SK-N-DZ (cell line): ENCODE measurements at places on chromosomes 6 and 20.

DNA sequence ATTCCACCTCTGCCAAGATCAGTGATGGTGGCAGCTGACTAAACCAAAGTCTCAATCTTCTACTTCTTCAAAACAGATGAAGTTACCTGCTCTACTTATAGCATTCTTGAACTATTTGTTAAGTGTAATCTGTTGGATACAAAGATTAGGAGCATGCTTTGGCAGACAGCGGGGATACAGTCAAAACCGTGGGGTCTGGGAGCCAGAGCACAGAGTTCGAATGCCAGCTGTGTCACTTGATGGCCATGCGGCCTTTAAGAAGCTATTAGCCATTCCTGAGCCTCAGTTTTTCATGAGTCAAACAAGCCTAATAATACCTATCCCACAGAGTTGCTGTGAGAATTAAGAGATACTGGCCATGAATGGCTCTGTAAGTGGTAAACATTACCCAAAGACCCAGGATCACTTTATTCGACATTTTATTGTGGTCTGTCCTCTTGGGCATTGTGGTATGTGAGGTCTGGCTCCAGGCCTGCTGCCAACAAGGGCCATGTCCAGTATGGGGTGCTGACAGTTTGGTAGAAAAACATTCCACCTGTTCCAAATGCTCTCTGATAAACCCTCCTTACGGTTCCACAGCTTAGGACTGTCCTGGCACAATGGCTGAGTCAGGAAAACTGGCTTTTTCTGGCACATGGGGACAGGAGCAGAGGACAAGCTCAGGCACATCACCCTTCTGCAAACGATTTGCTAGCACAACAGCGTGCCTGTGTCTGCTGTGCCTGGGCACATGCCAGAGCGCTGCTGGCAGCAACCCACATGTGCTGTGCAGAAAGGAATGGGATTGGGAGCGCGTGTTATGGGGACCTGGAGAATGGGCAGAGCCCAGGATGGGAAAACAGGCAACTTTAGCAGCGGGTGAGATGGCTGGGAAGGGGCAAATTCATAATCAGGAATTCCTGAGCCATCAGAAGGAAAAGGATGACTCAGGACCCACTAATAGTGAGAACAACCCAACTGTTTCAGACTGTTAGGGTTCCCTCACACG, 15.7 kb upstream of the FAM83C start:
- DNase-seq, result no peak

- no peak for DNase-seq
These were observed 32.4 kb downstream of the HBS1L start for GRCh38 chr6:135022050-135022697.

GRCh38 chr6:85394853-85395538, 54.9 kb upstream of the NT5E start:
- peak; percentile 97 for DNase-seq

- no peak for DNase-seq
These were observed 802.3 kb downstream of the MAFB start for GRCh38 chr20:39886650-39887190.

DNA sequence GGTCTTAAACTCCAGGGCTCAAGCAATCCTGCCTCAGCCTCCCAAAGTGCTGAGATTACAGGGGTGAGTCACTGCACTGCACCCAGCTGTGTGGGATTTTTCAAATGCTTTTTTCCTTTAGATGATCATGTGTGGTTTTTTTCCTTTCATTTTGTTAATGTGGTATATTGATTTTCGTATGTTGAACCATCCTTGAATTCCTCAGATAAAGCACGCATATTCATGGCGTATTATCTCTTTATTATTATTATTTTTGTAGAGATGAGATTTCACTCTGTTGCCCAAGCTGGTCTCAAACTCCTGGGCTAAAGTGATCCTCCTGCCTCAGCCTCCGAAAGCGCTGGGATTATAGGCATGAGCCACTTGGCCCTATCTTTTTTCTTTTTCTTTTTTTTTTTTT, 7.0 kb downstream of the ZGPAT start:
- no peak for DNase-seq

DNA sequence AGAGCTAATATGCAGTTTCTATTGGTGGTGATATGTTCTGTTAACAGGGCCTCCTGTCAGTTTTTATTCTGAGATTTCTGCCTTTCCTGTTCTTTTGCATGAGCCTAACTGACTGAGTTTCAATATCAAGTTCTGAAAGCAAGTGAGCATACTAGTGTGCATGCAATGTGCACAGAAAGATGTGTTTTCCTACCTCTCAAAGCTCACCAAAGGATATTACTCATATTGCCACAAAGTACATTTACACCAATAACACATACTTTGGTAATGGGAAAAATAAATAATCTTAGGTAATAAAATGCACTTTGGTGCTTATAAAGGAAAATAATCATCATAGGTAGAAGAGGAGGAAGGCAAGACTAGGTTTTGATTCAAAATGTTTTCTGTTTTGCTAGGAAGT, 195.0 kb downstream of the KHDC1L start:
- no peak for DNase-seq

GRCh38 chr6:99364026-99364425, 14.6 kb upstream of the FAXC start:
- no peak for DNase-seq

DNA sequence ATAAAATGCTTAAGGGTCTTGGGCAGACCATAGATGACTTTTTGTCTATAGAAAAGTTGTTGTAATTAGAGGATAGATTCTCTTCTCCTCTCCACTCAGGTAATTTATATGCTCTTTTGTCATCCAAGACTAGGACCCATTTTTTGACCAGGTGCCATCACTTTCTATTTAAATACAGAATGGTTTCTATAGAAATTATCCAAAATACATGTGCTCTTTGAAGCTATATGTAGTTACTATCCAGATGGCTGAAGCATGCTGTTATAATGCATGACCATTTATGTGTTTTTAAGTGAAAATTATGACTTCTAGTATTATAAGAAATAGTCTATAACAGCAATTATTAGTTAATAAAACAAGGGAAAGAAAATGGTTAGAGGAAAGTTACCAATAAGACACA, 3.0 kb upstream of the MLIP start:
- DNase-seq, result no peak

DNA sequence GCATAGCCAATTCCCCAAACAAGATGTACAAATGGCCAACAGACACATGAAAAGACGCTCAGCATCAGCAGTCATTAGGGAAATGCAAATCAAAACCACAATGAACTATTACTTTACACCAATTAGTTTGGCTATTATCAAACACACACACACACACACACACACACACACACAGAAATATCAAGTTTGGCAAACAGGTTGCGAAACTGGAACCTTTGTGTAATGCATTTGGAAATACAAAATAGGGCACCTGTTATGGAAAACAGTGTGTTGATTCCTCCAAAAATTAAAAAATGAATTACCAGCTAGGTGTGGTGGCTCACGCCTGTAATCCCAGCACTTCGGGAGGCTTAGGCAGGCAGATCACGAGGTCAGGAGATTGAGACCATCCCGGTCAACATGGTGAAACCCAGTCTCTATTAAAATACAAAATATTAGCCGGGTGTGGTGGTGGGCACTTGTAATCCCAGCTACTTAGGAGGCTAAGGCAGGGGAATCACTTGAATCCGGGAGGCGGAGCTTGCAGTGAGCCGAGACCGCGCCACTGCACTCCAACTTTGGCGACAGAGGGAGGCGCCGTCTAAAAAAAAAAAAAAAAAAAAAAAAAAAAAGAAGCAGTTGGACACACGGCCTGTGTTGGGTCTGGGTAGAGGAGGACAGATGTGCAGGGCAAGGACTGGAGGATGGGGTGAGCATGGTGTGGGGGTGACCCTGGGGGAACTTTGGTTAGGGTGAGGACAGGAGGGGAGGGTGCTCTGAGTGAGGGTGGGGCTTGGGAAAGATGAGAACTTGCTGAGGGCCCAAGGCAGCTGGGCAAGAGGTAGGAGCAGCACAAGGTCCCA, 23.8 kb downstream of the HLA-F start:
- DNase-seq, result no peak

DNA sequence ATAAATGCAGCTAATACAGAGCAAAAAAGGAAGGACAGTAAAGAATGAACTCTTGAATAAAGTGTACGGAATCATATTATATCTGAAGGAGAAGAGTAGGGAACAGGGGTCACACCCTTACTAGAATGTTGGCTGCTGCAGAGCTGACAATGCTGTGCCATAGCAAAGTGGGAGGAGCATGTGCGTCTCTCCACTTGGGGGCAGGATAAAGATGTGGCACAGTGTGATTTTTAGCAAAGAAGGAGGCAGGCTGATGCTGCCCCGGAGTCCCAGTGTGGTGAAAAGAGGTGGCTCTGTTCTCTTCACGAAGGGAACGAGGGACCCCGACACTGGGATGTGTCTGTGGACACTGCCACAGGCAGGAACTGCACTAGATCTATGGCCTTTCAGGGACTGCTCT, 67.5 kb downstream of the INSM1 start:
- DNase-seq, result no peak

DNA sequence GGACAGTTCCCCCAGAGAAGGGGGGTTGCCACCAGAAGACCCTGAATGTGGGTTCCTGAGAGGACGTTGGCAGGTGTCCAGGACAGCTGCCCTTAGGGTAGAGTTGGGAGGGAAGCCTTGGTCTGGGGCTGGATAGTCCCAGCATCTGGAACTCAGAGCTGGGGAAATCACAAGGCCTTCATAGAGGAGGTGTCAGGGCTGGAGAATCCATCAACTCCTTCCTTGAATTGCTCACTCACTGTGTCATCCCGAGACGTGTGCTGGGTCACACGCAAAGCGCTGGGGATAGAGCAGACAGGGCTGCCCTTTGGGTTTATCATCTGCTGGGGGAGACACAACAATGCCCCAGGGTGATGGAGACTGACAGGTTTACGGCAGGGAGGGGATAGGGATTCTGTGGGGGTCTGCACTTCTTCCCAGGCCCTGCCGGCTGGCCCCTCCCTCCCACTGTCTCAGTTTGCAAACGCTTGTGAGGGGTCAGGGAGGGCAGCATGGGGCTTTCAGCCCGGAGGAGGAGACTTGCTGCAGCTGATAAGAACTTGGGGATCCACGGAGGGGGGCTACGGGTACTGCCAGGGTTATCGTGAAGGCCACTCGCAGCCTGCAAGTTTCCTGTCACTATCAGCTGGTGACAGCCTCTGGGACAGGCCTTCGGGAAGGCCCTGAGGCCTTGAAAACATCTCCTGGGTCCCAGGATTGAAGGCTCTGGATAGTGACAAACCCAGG, 18.6 kb downstream of the RBM38 start:
- no peak for DNase-seq

GRCh38 chr6:30150671-30151395, 10.2 kb downstream of the TRIM10 start:
- DNase-seq, result no peak

DNA sequence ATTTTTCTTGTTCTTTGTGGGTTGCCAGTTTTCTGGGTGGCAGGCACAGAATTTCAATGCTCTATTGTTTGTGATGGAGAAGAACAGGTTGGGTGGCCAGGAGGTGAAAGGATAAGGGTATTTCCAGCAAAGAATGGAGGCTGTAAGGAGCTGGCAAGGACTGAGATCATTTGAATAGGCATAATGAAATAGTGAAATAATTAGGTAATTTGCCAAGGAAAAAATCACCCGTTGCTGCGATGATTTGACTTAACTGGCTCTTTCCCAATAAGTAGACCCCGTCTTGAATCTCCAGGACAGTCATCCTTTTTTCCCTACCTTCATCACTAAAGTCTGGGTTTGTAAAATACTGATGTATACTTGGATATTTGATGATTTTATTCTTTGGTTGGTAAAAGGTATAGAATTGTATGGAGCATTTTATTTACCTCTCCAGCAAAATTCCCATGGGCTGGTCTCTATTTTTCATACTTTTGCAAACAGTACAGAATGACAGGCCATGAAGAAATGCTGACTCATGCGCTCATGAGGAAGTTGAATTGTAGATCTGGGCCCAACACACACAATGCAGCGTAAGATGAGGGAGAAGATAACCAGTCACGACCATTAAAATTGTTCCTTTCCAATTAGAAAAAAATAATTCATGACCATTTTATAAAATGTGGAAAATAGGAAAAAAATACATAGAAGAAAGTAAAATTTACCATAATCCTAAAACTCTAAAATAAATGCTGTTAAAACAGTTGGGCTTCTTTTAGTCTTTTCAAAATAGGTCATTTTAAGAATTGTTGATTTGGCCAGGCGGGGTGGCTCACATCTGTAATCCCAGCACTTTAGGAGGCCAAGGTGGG, 2.4 kb upstream of the GCNT2 start:
- DNase-seq, result no peak

DNA sequence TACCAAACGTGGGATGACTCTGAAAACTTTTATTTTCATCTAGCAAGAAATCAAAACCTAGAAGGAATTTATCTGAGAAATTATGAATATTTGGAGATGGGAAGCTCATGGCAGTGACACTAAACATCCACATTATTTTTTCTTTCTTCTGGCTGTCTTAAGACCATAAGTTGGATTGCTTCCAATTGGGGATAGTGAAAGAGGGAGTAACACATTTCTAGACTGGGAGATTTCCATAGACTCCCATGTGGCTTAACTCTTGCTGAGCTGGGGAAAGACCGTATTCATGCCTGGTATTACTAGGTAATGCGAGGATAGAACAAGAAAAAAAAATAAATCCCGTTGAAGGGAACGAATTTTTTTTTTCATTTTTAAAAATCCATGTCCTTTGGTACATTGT, 120.0 kb downstream of the UTRN start:
- DNase-seq, result no peak

DNA sequence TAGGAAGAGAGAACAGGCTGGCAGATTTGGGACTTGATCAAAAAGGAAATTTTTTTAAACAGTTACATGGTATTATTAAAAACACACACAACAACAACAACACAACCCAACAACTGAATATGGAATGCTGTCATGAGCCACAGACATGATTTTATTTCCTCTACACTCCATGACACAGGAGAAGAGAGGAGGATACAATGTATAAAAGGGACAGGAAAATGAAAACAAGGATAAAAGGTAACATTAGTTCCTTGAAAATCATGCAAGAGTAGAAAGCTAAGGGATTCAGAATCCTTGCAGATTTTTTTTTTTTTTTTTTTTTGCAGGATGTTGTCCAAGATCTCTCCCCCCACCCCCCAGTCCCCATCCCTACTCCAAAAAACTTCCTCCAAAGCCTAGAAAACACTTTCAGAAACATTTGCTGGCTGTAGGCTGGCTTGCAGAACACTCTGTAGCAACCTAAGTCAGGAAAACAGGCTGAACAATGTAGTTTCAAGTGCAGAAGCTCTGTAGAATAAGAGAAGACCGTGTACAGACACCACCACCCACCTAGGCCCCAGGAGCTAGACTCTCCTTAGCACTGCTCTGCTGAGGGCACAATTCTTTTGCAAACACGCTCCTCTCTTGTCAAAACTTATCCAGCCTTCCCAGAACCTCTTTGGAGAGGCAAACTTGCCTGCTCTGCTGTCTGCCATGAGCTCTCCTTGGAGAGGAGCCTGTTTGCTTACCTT, 845 bp downstream of the ZMYND8 start:
- no peak for DNase-seq

GRCh38 chr6:156651486-156651885, 125.7 kb upstream of the ARID1B start:
- DNase-seq, result no peak

GRCh38 chr20:10861619-10862018, 187.8 kb upstream of the JAG1 start:
- DNase-seq, result peak; percentile 25

DNA sequence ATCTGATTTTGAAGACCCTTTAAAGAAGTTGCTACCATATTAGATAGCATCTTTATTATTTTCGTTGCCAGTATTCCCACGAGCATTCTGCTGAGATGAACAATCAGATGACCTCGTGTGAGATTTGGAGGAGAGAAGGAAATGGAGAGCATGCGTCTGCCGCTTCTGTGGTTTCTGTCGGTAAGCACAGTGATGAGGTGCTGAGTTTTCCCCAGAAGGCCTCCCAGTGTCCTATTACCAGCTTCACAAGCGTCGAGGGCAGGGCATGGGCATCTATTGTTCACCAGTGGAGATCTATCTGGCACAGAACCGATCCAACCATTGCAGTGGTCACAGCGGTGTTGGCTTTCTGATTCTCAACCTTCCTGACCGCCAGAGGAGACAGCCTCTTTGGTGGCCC, 29.4 kb downstream of the TRAF3IP2 start:
- no peak for DNase-seq
